ENCODE measurements at places on chromosomes 3 and 15.

DNA sequence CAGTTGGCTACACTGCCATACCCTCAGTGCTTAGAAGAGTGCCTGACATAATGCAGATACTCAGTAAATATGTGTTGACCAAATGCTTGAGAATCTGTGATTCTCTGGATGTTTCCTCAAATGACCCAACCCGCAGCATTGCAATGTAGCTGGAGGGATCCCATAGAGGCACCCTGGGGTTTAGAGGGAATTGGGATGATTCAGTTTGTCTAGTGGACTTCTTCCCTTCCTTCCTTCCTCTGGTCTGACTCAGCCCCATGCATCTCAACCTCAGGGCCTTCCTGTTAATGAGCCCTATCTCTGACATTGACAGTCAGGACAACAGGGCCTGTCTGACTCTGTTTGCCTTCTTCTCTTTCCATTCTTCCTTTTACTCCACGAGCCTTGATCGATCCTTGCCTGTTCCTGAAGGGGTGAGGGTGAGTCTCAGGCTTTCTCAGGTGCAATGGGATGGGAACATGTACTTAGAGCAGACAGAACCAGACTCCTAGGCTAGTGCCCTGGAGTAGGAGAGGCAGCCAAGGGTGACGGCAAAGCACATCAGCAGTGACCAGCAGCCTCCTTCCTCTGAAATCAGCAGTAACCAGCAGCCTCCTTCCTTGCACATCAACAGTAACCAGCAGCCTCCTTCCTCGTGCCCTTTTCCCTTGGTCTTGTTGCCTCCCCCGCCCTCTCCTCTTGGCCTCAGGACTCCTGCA lies 78.2 kb downstream of the DGKG start:
- DNase-seq, result no peak

- DNase-seq, result no peak
Observed at GRCh38 chr15:38843051-38843501, 278.5 kb upstream of the RASGRP1 start.

DNA sequence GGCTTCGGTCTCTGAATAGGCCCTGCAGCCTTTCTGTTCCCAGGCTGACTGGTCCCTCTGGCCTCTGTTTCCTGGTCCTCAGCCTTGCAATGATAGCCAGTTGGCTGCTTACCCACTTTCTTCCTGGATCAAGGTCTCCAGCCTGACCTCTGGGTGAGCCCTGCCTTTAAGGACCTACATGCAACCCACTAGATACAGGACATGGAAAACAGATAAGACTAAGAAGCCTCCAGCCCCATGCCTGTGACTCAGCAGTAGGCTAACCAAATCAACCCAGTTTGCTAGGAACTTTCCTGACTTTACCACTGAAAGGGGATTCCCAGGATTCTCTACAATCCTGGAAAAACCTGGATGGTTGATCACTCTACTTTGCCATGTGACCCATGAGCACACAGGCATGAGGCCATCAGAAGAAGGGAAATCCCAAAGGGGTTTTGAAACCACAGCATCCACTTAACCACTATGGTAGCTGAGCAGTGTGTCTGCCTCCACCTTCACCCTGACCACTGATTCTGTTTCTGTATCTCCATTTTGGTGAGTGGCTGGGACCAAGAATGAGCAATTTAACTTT lies 188.1 kb downstream of the CHST2 start:
- DNase-seq, result no peak

DNA sequence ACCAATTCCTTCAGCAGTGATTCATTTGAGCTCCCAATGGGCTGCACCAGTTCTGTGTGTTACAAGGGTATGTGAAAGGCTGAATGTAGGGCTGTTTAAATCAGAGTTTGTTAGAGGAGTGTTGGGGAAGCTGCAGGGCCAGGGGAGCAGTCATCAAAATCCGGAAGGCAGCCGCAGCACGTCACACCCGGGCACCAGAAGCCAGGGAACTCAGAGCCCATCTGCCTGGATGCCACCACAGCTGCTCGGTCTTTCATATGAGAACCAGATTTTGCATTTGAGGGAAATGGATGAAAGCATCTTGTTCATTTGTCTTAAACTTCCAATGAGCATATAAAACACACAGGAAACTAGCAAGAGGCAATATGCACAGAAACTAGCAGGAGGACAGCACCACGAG lies 24.2 kb upstream of the NEO1 start:
- no peak for DNase-seq

- DNase-seq, result no peak
Observed at GRCh38 chr3:172312001-172312400, 136.3 kb downstream of the GHSR start.

DNA sequence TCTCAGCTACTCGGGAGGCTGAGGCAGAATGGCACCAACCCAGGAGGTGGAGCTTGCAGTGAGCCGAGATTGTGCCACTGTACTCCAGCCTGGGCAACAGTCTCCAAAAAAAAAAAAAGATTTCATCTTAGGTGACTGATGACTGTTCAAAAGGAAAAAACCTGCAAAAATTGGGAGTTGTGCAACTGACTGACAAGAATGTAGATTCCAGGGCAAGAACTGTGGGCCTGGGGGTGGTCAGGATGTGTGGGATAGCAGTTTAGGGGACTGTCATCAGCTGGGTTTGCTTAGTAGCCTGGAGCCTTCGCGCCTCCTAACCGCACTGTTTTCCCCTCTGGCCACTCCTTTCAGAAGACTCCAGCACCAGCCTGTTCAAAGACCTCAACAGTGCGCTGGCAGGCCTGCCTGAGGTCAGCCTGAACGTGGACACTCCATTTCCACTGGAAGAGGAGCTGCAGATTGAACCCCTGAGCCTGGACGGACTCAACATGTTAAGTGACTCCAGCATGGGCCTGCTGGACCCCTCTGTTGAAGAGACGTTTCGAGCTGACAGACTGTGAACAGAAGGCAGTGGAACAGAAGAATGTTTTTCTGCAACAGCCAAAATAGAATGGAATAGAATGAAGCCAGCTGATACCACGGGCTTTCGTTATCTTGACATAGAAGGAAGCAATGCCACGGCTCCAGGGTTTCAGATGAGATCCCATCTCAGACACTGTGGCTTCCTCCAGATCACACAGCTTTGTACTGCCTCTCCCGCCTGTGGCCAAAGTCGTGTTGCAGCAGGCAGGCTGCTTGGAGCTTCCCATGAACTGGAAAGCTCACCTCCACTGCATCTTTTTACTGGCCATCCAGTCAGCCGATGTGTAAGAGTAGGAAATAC lies 75.3 kb upstream of the BLM start:
- DNase-seq, result no peak

DNA sequence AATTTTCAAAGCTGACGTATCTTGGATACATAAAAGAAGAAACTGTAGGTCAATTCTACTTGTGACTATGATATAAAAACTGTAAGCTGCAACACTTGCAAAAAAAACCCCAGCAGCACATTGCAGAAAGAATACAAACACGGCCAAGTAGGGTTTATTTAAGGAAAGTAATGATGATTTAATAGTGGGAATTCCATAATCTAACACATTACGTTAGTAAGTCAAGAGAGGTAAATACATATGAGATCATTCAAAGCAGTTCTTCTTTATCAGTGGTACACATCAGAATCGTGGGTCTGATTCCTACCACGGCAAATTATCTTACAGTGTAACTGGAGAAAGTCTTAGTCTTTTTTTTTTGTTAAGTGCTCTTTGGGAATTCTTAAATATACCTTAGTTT lies 292.4 kb upstream of the WNT5A start:
- no peak for DNase-seq

DNA sequence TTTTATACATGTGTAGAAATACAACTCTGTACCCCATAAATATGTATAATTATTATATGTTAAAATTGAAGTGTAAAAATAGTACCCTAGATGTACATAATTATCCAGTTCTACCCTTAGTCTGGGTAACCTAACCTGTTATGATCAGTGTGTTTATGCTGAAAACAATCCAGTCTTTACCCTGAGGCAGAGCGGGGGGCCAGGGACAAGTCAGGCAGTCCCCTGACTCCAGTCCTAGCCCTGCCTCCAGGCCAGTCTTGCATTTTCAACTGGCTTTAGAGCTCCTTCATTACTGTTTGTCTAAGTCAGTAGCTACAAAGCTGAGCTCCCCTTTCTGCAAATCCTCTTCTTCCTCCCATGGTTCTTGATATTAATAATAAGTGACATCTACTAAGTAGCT lies 3.1 kb downstream of the MESD start:
- no peak for DNase-seq

GRCh38 chr3:129837065-129837642 lies 56.4 kb downstream of the TMCC1 start:
- no peak for DNase-seq

DNA sequence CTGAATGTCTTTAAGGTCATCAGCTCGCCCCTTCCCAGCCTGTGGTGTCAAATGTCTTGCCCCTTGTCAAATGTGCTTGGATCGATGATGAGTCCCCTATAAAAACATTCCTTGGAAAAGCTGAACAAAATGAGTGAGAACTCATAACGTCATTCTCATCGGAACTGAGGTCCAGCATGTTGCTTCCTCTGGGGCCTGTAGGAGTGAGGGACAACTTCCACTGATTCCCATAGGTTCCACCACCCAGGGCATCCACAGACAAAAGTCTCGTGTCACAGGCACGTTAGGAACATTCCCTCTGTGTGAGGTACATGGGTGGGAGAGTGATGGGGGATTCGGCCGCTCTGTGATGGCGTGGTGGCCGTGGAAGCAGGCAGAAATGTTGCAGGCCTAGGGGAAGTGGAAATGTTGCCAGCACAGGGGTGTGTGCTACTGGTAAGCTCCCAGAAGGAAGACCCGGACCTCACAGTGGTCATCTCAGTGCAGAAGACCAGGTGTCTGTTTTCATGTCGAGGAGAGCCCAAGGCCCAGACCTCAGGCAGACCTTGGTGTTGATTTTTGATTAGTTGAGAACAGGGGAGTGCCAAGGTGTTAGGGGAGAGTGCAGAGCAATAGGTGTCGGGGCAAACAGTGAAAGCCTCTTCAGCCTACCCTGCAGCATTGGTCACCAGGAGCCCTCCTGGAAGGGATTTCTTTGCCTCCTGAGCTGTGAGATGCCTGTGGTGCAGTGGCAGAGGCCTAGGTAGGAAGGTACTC lies 96.8 kb downstream of the SNRPN start:
- no peak for DNase-seq

DNA sequence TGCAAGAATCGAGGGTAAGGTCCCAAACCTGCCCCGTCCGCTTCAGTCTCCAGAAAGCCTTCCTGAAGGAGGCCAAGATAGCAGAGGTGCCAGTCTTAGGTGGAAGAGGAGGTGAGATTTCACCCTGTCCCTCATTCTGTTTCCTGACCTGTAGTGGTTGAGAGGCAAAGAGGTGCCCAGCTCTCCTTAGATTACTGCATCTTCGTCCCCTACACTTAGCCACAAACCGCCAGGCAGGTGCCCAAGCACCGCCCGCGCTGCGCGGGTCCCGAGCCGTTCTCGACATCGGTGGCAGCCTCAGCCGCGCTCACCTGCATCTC lies 23.8 kb upstream of the POLG start:
- DNase-seq, result no peak

- DNase-seq, result no peak
Observed at GRCh38 chr15:66095871-66096687, 157.5 kb downstream of the MEGF11 start.

- DNase-seq, result no peak
Observed at GRCh38 chr3:69484507-69485393, 98.9 kb upstream of the FRMD4B start.

DNA sequence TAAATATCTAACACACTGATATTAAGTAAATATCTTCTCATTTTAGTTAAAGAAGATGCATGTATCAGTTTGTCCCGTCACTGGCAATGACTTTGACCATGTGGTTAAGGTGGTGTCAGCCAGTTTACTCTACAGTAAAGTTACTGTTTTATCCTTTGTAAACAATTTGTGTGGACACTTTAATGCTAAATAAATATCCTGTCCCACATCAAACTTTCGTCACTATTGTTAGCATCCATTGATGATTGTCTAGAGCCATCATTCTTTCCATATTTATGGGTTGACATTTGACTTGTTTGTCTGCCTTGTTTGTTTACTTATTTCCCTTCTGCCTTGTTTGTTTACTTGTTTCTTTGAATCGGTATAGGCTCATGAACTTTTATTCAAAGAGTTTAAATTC lies 11.0 kb upstream of the GPD1L start:
- DNase-seq, result no peak

- DNase-seq, result no peak
Observed at GRCh38 chr3:143795874-143796273, 52.4 kb downstream of the SLC9A9 start.

DNA sequence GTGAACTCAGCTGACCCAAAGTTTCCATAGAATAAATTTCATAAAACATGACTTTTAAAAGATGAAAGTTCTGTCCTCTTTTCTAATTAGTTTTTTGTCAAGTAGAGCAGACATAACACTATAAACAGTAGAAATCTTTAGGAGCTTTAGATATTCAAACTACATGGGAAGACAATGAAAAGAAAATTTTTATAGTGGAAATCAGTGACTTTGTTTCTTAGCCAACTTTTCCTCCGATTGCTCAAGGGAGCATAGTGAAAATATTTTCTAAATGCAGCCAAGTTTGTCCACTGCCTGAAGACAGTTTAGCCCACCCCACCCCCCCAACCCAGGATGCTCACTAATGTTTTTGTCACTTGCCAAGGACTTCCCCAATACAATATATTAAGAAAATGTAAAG lies 114.9 kb downstream of the PLD1 start:
- no peak for DNase-seq

GRCh38 chr3:122691195-122691594 lies 10.6 kb downstream of the PARP14 start:
- no peak for DNase-seq

- DNase-seq, result no peak
Observed at GRCh38 chr3:186235554-186235953, 126.5 kb downstream of the DGKG start.

DNA sequence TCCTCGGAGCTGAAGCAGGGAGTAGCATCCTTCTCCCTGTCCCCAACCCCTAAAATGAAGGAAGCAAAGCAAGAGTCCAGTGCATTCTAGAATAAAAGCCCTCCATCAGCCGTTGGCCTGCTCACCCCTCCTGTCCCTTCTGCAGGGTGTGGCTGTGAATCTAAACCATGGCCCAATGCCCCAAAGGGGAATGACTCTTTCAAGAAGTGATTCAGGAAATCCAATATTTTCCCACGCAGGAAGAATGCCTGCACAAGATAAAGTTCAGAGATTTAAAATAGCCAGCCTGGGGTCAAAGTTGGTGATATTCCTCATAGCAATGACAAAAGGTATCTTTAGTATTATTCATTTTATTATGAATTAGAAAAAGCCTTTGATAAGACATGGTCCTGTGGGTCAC lies 38.5 kb downstream of the SLCO2A1 start:
- DNase-seq, result no peak

DNA sequence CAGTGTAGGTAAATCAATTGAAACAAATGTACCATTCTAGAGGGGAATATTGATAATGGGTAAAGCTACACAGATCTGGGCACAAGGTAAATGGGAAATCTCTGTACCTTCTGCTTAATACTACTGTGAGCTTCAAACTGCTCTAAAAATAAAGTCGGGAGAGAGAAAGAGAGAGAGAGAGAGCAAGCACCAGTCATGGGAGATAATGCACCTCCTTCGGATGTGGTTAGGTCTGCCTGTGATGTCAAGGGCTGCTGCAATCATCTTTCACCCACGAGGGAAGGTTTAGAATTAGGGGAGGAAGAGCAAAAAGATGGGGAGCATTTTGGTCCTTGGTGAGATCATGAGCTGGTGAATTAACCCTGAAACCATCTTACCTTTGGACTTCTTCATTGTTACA lies 219.1 kb downstream of the ZNF385D start:
- DNase-seq, result no peak

GRCh38 chr3:100798012-100798411 lies 88.7 kb downstream of the TFG start:
- no peak for DNase-seq

- no peak for DNase-seq
Observed at GRCh38 chr15:73593304-73594074, 39.7 kb downstream of the NPTN start.

- DNase-seq, result no peak
Observed at GRCh38 chr3:78873641-78874040, 894.2 kb downstream of the ROBO1 start.

Measured in GF-D8 (cell line).